Astrocyte (in vitro differentiated cells and primary cell): ENCODE measurements at places on chromosomes 4 and X. TPM values are rescaled to one million over a fixed set of nuclear protein-coding genes. Genes with fewer than 3 reads are reported as not detected.

The MAOA gene
- 1.8 and 2.5 TPM in 2 replicates for total RNA-seq

The EIF1AX gene
- total RNA-seq: 80.8 and 88.5 TPM in 2 replicates

The KLB gene
- total RNA-seq: not detected in 2 replicates

DNA sequence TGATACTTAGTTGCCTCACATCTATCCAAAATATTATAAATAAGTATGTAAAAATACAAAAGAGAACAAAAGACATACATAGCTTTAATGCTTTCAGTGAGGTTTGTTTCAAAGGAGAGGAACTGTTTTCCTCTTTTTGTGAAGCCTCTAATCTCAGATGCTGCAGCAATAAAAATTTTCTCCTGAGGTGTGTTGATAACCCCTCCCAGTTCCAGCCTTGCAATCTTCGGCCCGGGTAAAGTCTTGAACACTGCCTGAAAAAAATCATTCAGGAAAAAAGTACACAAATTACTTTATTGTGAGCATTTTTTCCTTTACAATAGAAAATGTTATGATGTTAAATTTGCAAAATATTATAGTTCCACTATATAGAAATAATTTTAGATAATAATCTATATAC is 8.8 kb downstream of the BBS7 start:
- no peaks in the 10 kb centered on the region for H3K27me3 ChIP-seq
- no peaks in the 10 kb centered on the region for H3K4me1 ChIP-seq
- DNase-seq: no peak
- no peak overlapping the region for H3K4me3 ChIP-seq
- no peak overlapping the region for H3K27ac ChIP-seq

DNA sequence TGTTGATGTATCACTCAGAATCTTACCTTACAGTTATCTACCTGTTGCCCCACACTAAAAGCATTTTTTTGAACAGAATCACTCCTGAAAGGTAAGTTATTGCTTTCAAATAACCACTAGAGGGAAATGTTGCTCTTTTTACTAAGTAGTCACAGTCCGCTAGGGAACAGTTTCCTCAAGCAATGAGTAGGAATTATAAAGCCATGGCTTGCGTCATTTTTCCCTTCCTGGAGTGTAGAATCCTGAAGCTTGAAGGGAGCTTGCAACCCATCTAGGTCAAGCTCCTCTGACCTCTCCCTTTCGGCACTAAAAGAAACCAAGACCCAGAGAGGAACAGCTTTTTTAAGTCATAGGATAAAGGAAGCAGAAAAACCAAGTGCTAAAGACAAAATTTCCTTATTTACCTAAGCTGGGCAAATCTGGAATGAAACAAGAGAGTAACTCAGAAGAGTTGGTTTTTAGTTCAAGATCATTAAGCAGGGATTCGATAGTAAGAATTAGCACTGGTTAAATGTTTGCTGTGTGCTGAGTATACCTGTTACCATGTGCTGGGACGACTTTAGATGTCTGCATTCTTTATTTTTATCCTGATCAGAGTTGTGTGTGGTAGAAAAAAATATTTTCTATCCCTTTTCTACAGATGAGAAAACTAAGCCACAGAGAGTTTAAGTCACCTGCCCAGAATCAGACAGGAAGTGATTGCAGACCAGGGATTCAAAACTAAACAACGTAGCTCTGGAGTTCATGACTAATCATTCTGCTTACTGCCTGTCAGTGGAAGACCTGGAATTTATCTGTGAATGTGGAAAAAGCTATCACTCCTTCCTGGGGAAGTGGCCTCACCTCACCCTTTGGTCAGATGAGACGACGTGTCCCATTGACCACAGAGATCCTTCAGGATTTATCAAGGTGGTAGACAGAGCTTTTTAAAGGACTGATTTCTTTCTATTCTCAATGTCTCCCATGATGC is 631.5 kb downstream of the RAB28 start:
- DNase-seq: peak; percentile 47
- no peak overlapping the region for H3K27ac ChIP-seq
- no peaks in the 10 kb centered on the region for H3K4me1 ChIP-seq
- no peaks in the 10 kb centered on the region for H3K36me3 ChIP-seq
- H3K4me3 ChIP-seq: no peak overlapping the region
- peaks cover 6% of the 10 kb centered on the region for H3K27me3 ChIP-seq

GRCh38 chrX:111387470-111388070 is 24.4 kb downstream of the DCX start:
- no peaks in the 10 kb centered on the region for H3K27me3 ChIP-seq
- no peak overlapping the region for H3K4me3 ChIP-seq
- no peak for DNase-seq
- no peaks in the 10 kb centered on the region for H3K36me3 ChIP-seq
- H3K4me1 ChIP-seq: no peaks in the 10 kb centered on the region

GRCh38 chr4:66613591-66613990 is 931.7 kb downstream of the CENPC start:
- H3K4me3 ChIP-seq: no peak overlapping the region
- no peaks in the 10 kb centered on the region for H3K27me3 ChIP-seq
- peak; percentile 12 for DNase-seq
- no peak overlapping the region for H3K27ac ChIP-seq
- no peaks in the 10 kb centered on the region for H3K4me1 ChIP-seq

- no peak for DNase-seq
- no peak overlapping the region for H3K27ac ChIP-seq
- no peak overlapping the region for H3K4me3 ChIP-seq
- H3K36me3 ChIP-seq: no peaks in the 10 kb centered on the region
- H3K4me1 ChIP-seq: no peaks in the 10 kb centered on the region
Measured at GRCh38 chrX:12229986-12230385, 91.7 kb downstream of the FRMPD4 start.

GRCh38 chrX:87846956-87847355 is 329.4 kb downstream of the KLHL4 start:
- no peak overlapping the region for H3K4me3 ChIP-seq
- no peak overlapping the region for H3K27ac ChIP-seq
- H3K36me3 ChIP-seq: no peaks in the 10 kb centered on the region
- DNase-seq: no peak

DNA sequence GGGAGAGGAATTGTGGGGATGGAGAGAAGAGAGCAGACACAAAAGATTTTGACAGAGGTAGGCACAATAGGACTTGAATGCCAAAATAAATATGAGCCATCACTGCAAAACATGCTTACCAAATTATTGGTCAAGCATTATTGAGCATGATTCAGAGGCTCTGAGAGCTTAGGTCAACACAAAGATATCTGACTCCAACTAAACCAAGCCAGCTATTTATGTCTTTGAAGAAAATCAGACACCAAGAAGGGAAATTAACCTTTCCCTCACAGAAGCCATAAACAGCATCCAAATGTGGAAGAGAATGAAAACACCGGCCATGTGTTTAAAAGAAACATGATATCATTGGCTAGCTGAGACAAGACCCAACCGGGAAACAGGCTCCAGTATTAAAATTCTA is 323.2 kb downstream of the RAB28 start:
- H3K4me3 ChIP-seq: no peak overlapping the region
- peak; percentile 89 for DNase-seq
- H3K4me1 ChIP-seq: peaks cover 31% of the 10 kb centered on the region

The PRSS12 gene
- total RNA-seq: 2.1 and 4.1 TPM in 2 replicates

The SSX2 gene
- not detected in 2 replicates for total RNA-seq
